ENCODE measurements at places on chromosomes 2 and 18.
A peak's percentile ranks its signal among the peaks of the same experiment; 100 is the strongest.

- DNase-seq = no peak
These were observed 141.1 kb downstream of the SP100 start for GRCh38 chr2:230557065-230557464.

GRCh38 chr2:157291018-157291417 is 33.5 kb downstream of the GALNT5 start:
- no peak for DNase-seq

DNA sequence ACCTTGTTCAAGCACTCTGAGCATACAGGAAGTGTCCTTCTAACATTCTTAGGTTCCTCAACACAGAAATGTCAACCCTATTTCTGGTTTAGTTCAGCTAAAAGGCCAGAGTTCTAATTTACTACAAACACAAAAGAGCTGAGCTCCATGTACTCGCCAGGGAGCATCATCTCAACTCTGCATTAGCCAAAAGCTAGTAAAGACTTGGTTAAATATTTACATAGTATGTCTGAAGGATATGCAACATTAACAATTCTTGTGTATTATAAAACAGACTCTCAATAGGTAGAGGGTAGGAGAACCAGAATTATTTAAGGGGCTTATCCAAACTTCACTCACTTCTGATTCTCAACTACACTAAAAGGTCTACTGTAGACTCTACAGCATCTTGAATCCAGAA is 154.6 kb downstream of the THADA start:
- no peak for DNase-seq

GRCh38 chr2:68258851-68259250 is 6.5 kb upstream of the PPP3R1 start:
- peak; percentile 46 for DNase-seq

GRCh38 chr2:28776471-28776870 is 24.8 kb downstream of the PPP1CB start:
- DNase-seq = no peak

DNA sequence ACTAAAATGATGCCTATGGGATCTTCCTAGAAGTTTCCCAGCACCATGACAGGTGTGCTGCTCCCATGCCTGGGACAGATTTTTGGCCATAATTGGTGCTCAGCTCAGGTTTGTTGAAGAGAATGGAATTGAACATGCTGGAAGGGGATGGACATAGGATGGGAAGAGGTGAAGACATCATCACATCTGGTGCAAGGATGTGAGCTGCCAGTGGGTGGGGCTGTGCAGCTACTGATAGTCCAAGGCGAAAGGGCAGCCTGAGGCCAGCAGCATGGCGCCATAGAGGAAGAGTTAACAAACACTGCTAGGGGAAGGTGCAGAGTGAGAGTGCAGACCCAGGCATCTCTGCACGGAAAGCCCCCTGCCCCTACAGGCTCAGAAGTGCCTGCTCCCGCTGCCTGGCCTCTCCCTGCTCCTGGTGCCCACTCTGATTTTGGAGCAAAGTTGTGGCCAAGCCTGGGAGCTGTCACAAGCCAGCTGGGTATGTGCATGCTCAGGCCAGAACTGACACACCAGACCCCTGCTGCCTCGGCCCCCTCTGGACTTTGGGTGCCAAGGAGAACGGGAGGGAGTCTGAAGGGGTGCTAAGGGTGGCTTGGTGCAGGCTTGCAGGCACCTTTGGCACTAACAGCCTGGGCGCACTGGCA is 178.6 kb downstream of the ZBTB7C start:
- DNase-seq = peak; percentile 38

DNA sequence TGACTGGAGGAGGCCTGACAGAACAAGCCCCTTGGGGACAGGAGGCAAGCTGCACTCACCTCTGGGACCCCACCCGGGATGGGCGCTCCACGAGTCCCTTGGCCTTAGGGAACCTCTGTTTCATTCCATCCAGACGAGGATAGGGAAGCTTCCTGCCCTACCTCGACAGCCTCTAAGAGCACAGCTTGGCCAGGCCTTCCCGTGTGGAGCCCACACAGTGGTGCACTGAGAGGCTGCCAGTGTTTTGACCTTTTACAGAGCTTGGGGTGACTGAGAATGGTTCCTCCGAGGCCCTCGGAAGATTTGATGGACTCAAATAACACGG is 91.4 kb upstream of the SMAD7 start:
- DNase-seq = no peak

- no peak for DNase-seq
These were observed 22.9 kb downstream of the MLPH start for GRCh38 chr2:237509905-237510304.

- no peak for DNase-seq
These were observed 66.0 kb upstream of the ACKR3 start for GRCh38 chr2:236503583-236503982.

DNA sequence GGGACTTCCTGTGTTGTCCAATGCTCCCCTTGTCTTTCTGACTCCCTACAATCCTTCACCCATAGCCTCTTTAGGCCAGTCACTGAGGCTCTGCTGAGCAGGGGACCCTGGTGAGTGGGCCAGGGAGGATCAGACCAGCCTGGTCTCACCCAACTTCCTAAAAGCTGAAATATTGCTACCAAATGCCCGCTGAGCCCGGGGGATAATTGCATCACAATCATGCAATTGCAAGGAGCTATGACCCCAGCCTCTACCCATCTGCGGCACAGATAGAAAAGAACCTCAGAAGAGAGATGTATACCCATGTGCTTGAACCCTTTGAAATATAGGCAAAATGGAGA is 3.7 kb upstream of the SP100 start:
- DNase-seq = no peak
